ENCODE measurements at places on chromosomes 13 and 19.

DNA sequence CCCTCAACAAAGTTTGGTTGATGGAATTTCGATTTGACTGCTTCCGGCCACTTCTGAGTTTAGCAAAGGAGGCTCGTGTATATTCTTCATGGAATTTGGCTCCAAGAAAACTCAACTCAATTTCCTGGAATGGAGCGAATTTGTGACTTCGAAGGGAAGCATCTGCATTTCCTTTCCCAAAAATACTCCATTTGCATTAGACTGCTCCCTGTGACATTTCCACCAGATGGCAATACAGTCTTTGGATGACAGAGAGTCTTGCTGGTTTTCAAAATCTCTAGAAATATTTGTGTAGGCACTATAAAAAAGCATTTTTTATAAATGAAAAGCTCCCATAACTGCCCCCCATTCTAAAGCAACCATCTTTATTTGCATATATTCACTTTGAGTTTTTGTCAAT, 4.1 kb downstream of the C1QTNF9 start:
- no peak for DNase-seq

DNA sequence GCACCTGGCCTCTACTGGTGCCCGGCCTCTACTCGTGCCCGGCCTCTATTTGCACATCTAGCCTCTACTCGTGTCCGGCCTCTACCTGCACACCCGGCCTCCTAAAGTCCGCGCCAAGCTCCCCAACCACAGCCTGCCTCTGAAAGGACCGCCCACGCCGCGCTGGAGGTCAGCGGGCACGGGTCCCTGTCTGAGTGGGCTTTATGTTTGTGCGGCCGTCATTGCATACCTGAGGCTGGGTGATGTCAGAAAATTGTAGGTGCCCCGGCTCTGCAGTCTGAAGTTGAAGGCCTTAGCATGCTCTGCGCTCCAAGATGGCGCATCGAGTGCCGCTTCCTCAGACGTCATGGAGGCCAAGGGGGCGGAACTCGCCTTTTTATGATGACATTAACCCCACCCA, 1.1 kb downstream of the ZNF135 start:
- DNase-seq: no peak

GRCh38 chr13:59948686-59949085, 215.0 kb downstream of the DIAPH3 start:
- no peak for DNase-seq

DNA sequence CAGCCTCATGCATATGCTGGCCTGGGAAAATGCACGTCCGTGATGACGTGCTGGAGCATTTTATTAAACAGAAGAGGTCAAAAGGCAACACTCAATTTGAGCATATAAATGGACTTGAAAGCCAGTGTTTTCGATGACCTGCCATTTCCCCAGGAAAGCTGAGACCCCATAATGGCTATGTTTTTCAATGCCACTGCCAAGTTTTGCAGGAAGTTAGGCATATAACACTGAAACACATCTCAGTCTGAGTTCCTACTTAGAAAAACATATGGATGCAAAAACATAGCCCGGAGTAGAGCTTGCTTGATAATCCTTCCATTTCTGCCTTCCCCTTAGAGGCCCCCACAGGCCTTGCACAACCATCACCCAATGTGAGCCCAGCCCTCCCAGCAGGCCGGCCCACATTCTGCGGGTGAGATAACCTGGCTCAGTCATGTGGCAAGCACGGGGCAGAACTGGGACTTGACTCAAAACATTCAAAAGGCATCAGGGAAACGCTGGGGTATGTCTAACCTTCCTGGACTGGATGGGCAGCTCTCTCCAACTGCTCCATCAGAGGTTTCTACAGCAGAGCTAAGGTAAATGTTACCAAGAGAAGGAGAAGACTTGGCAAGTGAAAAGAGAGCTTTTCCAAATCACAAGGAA, 24.9 kb downstream of the EPS15L1 start:
- no peak for DNase-seq

DNA sequence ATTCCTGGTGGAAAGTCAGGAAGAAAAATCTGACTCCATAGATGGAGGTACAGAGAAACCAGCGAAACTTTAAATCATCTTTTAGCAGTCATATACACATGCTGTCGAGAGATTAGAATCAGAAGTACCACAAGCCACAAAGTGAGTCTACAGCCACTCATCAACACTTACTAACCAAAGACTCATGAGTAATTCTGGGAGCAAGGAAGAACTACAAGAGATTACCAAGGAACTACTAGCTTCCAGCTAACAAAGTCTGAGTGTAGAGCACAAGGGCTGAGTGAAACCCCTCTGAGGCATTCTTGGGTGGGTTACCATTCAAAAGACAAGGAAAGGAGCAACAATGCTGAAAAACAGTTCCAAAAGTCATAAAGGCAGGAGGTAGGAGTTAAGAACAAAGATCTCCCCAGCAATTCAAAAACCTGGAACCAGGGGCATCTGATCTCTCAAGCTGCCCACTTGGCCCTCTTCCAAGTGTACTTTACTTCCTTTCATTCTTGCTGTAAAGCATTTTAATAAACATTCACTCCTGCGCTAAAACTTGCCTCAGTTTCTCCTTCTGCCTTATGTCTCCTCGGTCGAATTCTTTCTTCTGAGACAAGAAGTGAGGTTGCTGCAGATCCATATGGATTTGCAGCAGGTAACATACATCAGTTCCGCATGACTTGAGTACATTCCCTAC, 13.0 kb downstream of the RBM26 start:
- peak; percentile 61 for DNase-seq

DNA sequence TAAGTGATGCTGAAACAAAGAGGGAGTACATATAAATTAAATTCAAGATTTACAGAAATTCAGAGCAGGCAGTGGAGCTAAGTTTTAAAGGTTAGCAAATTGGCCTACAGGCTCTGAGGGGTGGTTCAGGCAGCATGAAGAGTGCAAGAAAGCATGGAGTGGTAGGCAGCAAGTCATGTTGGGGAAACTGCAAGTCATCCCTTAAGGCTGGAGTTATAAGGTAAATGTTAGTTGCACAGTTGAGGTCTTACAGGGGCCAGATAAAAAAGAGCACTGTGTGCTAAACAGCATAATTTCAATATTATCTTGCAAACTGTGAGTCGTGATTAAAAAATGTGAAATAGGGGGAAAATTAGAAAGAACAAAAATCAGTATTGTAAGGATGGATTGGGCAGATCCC, 106.2 kb downstream of the VWA8 start:
- DNase-seq: no peak

DNA sequence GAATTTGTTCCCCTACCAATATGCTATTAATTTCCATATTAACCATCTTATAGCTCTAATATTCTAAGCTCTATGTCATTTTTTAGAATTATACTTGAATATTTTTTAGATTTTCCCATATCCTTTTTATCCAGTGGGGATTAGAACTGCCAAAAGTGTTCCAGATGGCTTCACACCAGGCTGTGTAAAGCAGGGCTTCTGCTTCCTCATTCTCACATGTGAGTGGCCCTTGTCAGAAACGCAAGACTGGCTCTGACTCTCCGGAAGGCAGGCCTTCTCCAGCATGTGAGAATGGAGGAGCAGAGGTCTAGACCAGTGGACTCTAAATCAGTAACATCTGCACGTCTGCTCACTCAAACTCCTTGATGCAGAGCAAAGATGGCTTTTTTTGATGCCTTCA, 650.1 kb downstream of the FGF9 start:
- no peak for DNase-seq

- DNase-seq: no peak
These were observed 22.9 kb upstream of the CFAP97D2 start for GRCh38 chr13:114155926-114156883.

All from Jurkat, Clone E6-1 (cell line).